ENCODE measurements at places on chromosomes 1 and 21. TPM values are rescaled to one million over a fixed set of nuclear protein-coding genes. Genes with fewer than 3 reads are reported as not detected.

- DNase-seq: no peak
These were observed 213.5 kb downstream of the KCTD3 start for GRCh38 chr1:215780641-215781040.

The CASQ2 gene
- 6.6 TPM for total RNA-seq

GRCh38 chr1:162381383-162381782 is at the start of gene C1orf226:
Gene C1orf226, plus strand, starts transcription at chr1:162381728. Its CDS starts 174 bp downstream, at chr1:162381902.
- DNase-seq: no peak

- DNase-seq: no peak
These were observed 37.9 kb upstream of the BATF3 start for GRCh38 chr1:212737559-212737958.

The C8A gene
- not detected for total RNA-seq

DNA sequence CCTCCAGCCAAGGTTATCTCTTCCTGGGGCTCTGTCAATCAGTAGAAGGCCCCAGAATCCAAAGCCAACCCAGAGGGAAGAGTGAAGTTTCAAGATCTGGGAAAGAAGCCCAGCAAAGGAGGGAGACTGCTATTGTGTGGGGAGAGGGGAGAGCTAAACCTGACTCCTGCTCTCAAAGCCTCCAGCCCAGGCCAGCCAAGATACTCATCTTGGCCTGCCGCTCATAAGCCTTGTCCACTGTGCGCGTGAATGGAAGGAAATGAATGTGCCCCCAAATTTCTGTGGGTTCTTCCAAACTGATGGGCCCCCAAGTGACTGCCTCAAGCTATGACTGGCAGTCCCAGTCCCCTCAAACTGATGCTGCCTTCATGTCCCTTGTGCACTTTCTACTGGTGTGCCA is 2.0 kb downstream of the PLXNA2 start:
- DNase-seq: no peak

GRCh38 chr1:108592030-108592759 is 32.3 kb downstream of the EEIG2 start:
- no peak for DNase-seq

The OR6N1 gene
- not detected for total RNA-seq

DNA sequence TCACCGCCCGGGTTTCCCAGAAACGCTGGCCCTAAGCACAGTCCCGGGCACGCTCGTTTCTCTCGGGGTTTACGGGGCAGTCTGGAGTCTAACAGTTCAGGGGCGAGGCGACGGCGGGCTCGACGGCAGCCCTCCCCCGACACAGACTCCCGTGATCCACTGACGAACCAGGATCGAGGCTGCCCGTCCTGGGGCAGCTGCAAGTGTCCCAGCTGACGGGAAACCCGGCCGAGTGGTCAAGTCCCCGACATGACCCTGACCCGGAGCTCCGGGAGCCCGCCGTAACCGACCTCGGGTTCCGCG is 494 bp downstream of the UBE2J2 start:
- no peak for DNase-seq

Data from thoracic aorta (tissue), 2 donors.